ENCODE measurements at places on chromosomes 16 and 17. TPM values are rescaled to one million over a fixed set of nuclear protein-coding genes. Genes with fewer than 3 reads are reported as not detected.

Gene MYH3
- total RNA-seq = 1.9 TPM

Gene FGF11
- total RNA-seq = 14.1 TPM

Gene OTOA
- 0.11 TPM for total RNA-seq

Gene HSPB9
- total RNA-seq = 0.18 TPM

Gene COX11
- 76.1 TPM for total RNA-seq

Gene DNAAF1
- total RNA-seq = not detected

Gene SGCA
- total RNA-seq = 0.24 TPM

Gene FNDC8
- total RNA-seq = not detected

Gene IQCK
- 5.8 TPM for total RNA-seq

Gene KRT40
- not detected for total RNA-seq

Gene HSD11B2
- 35.1 TPM for total RNA-seq

Gene ADAD2
- 0.99 TPM for total RNA-seq

Gene PLLP
- total RNA-seq = 1.8 TPM

GRCh38 chr17:42365136-42365535 is 23.1 kb downstream of the STAT3 start:
- DNase-seq = no peak

- peak; percentile 68 for DNase-seq
These were observed 12.5 kb downstream of the GPRC5C start for GRCh38 chr17:74444406-74444805.

GRCh38 chr17:43766413-43767052 is 7.9 kb upstream of the SOST start:
- peak; percentile 68 for DNase-seq

- no peak for DNase-seq
These were observed 41.7 kb downstream of the SMPD3 start for GRCh38 chr16:68406458-68407152.

DNA sequence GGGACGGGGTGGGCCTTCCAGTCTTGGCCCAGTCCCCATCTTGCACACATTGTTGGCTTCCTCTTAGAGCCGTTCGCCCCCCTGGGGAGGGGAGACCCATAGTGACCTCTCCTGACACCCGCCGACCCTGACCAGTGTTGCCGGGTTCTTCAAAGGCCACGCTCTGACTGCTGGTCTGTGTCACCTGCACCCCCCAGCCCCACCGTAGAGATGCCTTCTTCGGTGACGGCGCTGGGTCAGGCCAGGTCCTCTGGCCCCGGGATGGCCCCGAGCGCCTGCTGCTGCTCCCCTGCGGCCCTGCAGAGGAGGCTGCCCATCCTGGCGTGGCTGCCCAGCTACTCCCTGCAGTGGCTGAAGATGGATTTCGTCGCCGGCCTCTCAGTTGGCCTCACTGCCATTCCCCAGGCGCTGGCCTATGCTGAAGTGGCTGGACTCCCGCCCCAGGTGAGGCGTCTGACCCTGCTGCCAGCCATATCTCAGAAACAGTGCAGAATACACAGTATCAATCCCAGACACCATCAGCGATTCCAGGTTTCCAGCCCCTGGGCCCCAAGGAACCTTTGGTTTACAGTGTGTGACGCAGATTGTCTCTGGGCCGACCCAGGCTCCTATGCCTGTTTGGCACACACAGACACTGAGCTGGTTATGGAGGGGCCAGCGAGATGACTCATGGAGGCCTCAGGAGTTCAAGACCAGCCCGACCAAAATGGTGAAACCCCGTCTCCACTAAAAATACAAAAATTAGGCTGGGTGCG is 1.3 kb downstream of the SLC26A11 start:
- DNase-seq = peak; percentile 31

- DNase-seq = peak; percentile 87
These were observed 25.5 kb downstream of the COPZ2 start for GRCh38 chr17:48012151-48012520.

DNA sequence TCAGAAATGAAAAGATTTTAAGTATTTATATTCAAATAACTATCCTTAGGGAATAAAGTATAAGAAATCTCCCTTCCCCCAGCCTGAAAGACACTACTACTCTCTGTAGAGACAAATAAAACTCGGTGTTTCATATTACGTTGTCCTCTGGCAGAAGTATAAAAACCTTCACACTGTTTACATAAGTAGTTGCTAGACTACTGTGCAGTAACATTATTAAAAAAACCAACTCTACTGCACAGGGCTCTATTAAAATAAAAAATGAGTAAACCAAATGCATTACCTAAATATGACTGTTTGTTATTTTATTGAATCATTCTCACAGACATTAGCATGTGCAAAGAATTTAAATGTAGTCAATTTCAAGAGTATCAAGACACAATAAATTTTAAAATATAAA is 67.4 kb downstream of the MED13 start:
- DNase-seq = no peak

DNA sequence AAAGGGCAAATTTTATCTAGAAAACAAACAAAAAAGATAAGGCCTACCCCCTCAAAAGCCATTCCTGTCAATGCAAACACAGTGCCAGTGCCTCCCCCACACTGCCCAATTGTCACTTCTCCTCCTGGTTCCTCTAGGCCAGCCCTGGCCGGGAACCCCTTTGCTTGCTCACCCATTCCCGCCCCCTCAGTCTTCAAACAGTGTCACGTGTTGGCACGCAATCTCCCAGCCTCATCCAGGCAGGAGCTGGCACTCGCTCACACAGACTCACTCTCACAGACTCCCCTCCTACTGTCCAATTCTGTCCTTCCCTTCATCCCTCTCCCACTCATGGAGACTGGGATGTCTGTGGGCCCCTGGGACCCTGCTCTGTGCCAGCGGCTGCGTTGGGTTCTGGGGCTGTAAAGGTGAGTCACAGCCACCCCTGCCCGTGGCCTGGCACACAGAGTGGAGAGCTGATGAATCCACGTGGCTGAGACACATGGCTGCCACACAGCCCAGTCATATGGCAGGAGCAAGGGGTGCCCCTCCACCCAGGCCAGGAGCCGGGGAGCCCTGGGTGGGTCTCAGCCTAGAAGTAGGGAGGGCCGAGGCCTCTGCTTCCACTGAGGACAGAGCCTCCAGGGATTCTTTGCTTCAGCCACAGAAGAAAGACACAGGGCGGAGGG is 54.8 kb downstream of the VAC14 start:
- no peak for DNase-seq

- DNase-seq = no peak
These were observed 81.3 kb upstream of the PLCG2 start for GRCh38 chr16:81697616-81698309.

GRCh38 chr17:70130289-70130688 is 39.0 kb upstream of the KCNJ2 start:
- DNase-seq = no peak

DNA sequence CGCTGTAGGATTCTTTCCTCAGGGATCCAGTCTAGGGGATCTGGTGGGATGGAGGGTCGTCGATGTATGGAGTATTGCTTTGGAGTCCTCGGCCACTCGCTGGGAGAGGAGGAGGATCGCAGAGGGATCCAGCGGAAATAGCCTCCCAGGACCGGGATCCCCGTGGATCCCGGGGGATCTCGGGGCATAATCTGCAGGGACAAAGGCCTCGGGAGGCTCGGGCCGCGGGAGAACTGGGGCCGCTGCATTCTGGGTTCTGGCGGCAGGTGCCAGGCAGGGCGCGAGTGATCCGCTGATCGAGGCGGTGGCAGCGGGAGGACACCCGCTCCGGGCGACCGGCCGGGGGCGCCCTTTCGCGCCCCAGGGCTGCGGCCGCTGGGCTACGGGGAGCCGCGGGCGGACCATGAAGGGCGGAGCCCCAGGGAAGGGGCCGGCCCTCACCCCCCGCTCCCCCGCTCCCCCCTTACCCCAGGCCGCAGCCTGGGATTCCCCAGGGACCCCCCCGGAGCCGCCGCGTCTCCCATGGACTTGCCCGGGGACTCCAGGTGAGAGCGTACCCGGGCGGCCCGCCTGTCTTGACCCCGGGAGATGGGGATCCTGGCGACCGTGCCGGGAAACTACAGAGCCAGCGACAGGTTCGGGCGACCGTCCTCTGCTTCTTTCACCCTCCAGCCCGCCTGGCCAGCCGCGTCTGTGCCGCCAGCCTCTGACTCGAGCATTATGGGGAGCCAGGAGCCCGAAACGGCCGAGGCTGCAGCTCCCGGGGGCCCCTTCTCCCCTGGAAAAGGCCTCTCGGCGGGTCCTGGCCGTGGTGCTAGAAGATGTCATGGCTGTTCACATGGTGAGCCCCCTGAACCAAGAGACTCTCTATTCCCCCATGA is 604 bp downstream of the PRR14 start:
- DNase-seq = peak; percentile 71

GRCh38 chr17:43760254-43760852 is 1.8 kb upstream of the SOST start:
- DNase-seq = peak; percentile 99

DNA sequence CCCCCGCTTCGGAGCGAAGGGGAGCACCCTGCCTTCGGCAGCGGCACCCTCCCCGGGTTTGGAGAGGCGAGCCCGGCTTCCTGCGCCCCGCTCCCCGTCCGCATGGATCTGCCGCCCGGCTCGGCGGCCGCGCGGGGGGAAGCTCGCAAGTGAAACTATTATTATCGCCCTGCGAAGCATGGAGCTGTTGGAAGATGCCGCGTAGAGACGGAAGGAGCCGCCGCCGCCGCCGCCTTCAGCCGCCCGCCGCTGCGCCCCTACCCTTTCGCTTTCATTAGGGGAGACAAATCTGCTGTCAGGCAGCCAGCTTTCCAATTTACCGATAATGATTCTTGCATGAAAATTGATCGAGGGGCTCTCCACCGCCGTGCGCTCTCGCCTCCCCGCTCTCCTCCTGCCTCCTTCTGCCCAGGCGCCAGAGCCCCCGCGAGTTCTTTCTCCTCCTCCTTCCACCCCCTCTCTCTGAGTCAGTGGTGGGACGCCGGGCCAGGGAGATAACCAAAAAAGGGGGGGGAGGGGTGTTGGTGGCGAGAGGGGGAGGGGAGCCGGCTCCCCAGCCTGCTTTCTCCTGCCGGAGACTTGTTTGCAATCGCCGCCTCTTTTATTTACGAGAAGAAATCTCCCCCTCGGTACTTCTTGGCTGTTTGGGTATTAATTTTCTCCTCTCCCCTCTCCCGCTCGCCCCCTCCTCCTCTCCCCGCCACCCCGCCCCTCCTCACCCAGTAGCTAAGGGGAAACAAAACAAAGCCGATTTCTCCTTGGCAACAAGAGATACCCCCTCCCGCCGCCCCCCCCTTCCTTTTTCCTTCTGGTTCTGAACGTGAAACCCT is 58.0 kb upstream of the GSE1 start:
- peak; percentile 71 for DNase-seq

- peak; percentile 86 for DNase-seq
These were observed 60.4 kb downstream of the NOG start for GRCh38 chr17:56653877-56654276.

Data from H9 (cell line).